H4 (cell line): ENCODE measurements at places on chromosomes 4 and X. TPM values are rescaled to one million over a fixed set of nuclear protein-coding genes. Genes with fewer than 3 reads are reported as not detected.

GRCh38 chrX:680062-680461 lies 49.5 kb downstream of the SHOX start:
- no peak for DNase-seq

- DNase-seq, result no peak
Observed at GRCh38 chr4:38865445-38865844, 2.2 kb upstream of the FAM114A1 start.

- no peak for DNase-seq
Observed at GRCh38 chr4:94477227-94477626, 25.5 kb downstream of the PDLIM5 start.

GRCh38 chrX:81278616-81279015 lies 76.7 kb downstream of the SH3BGRL start:
- DNase-seq, result no peak

DNA sequence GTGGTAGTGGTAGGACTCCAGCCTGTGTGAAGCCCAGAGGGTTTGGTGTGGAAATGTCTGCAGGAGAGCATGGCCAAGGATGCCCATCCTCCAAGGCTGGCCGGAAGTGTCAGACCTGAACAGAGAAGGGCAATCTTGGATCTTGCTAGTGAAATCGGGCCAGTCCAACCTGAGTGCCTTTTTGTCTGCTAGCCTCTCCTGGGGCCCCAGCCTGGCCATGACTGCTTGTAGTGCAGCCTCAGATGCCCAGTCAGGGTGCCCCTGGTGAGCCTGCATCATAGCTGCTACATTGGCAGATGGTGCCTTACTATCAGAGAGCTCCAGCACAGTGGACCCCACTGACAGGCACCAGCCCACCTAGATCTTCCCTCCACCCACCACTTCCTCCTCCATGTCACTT lies 99.3 kb upstream of the PCDH18 start:
- no peak for DNase-seq

DNA sequence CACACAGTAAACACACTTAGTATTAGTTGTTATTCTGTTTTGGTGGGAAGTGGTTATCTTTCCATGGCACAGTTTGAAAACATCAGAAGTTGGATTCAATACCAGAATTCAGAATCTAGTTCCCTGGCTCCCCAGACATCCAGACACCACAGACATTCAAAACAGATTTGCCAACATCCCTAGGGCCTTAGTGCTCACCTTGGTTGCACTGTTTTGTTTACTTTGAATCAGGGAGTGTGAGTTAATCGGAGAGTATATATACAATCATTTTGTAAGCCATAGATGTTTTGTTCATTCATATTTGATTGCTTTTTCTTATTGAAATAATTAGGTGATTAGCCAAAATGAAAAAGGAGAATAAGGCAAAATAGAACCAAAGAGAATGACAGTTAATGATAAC lies 324.7 kb upstream of the CLNK start:
- DNase-seq, result no peak

DNA sequence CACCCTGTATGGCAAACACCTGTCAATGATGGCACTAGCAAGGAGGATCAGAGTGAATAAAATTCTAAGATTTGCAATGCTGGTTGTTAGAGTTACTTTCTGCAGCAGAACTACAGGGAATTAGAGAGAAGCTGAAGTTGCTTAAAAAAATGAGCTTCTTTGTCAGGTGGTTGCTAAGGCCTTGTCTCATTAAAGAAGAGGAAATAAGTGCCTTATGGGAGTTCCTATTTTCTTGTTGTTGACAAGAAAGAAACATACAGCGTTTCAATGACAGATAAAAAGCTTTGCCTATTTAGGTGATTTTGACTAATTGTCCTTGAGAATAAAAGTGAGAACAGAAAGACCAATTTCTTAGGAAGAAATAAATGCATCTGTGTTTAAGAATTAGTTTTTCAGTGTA lies 106.0 kb upstream of the ARHGAP24 start:
- DNase-seq, result no peak

- no peak for DNase-seq
Observed at GRCh38 chrX:3771766-3772165, 58.3 kb upstream of the PRKX start.

DNA sequence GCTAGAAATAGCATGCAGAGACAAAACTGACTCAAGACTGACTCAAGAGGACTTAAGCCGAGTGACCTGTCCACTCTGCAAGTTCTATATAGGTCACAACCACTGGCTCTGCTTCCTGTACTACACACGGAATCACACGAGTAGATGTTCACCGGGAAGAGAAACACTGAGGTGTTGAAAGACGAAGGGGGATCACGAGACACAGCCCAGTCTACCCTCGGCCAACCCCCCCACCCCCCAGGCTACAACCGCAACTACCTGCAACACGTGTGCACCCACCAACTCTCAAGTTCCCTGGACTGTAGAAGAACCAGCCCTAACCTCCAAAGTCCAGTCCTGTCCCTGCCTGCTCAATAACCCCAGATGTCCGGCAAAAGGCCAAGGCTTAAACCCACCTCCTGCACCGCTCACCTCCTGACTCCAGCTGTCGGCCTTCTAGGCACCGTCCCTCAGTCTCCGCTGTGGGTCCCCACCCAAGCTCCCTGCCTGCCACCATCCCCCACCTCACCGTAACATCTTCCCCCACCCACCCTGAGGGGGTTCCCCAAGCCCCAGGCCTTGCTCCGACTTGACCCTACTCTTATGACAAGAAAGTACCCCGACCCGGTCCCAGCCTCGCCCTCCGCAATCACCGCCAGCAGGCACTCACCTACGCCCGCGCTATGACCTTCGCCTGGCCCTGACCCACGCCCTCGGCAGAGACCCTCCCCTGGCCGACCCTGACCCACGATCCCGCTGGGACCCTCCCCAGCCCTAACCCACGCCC lies 739 bp downstream of the GAK start:
- DNase-seq, result no peak

DNA sequence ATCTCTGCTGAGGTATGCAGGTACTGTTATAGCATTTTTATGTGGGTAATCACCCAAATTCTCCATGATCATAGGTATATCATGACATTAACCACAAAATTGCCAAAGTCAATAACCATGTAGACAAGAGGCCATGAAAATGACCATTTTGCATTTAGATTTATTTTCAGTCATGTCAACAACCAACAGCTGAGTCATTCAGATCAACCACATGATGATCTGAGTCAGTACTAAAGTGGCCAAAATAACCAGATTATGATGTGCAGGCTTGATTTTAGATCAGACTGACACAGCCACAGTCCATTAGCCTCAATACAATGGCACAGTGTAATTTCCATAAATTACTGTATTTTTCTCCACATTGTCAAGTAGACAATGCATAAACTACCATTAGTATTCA lies 240.5 kb downstream of the GRIA3 start:
- DNase-seq, result peak; percentile 67

- no peak for DNase-seq
Observed at GRCh38 chr4:71095545-71095944, 102.1 kb downstream of the DCK start.

DNA sequence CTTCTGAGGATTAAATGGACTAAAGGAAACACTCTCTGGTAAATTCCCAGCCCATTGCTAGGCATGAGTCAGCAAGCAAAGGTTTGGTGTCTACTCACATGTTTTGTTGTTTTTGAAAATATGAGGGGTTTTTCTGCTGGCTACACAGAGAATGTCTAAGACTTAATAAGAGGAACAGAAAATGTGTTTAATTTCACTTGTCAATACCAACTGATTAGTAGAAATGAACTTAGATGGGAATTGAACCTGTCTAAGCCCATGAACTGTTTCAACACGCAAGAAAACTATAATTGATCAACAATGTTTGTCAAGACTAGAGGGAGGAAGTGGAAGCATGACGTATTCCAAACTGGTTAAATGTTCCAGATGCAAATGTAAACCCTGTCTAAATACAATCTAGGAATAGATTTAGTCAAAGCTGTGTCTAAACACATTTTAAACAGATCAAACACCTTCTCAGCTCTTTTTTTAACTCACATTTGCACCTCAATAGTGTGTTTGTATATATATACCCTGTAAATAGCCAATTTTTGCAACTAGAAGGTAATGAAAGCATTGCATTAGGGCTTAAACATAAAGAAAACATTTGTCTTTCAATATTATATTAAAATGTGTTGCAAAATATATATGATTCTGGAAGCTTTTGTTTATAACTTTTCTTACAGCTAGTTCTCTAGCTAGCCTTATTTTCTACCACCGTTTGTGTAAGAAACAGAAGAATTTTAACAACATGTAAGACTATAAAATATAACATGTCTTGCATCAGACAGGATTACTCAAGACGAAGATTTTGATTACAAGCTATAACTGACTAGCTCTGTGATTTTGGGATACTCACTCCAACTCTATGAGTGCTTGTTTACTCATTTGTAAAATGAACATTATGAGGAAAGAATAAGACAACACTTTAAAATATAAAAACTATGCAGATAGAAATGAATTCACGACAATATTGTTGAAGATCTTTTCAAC lies 607.8 kb downstream of the FSTL5 start:
- DNase-seq, result peak; percentile 39

- peak; percentile 9 for DNase-seq
Observed at GRCh38 chrX:111040377-111041017, 55.5 kb upstream of the PAK3 start.

GRCh38 chr4:13399257-13399656 lies 84.9 kb downstream of the RAB28 start:
- no peak for DNase-seq

- DNase-seq, result no peak
Observed at GRCh38 chr4:83180431-83180968, 66.0 kb upstream of the PLAC8 start.

GRCh38 chr4:4477391-4477790 lies 64.5 kb downstream of the STX18 start:
- no peak for DNase-seq

DNA sequence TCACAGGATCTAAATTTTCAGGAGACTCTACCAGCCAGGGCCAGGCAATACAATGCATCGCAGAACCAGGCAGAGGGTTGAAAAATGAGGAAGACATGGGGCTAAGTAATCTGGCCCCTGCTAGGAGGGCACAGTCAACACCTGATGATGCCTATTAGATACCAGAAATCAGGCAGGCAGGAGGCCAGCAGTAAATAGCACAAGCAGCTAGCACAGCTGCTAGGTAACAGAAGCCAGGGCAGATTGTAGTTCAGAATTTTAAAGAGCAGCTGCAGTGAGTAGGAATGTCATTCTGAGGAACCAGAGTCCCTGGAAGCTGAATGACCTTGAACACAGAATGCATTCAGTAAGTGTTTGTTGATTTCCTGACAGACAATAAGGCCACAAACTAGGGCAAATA lies 38.8 kb upstream of the TRPC5OS start:
- no peak for DNase-seq

DNA sequence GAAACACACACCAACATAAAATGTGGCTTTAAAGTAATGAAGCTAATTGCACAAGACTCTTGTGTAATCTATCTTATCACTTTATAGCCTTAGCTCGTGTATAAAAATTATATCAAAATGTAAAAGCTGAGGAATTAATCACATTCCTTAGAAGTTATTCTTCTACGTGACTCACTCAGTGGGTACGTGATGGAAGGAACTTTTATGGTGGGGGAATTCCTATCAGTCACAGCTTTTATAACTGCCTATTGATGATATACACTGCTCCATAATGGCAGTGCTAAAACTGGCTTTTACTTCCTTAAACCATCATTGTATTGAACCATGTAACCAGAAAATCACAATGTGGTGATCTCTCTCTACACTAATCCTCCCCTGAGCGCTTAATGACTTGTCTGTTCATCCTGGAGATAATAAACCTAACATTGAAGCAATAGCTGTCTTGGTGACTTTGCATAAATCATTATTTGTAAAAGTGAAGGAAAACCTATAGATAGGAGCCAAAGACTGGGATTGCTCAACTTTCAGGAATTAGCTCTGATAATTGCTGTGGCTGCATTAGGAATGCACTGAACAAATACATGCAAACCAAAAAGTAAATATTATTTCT lies 276.7 kb downstream of the GBA3 start:
- DNase-seq, result no peak

TLR7 gene
- 0.04 TPM in 1 of 2 replicates, not detected in the other for total RNA-seq

QDPR gene
- total RNA-seq, result 25.2 and 25.8 TPM in 2 replicates

MAGEB2 gene
- 0.46 and 1.5 TPM in 2 replicates for total RNA-seq

SFRP2 gene
- total RNA-seq, result 0.29 TPM in 1 of 2 replicates, not detected in the other

BMX gene
- not detected in 2 replicates for total RNA-seq

CXorf65 gene
- total RNA-seq, result not detected in 2 replicates

CFAP99 gene
- total RNA-seq, result not detected in 2 replicates

IBSP gene
- not detected in 2 replicates for total RNA-seq

SMR3B gene
- total RNA-seq, result not detected in 2 replicates
